ENCODE measurements at places on chromosomes 7 and 10.

DNA sequence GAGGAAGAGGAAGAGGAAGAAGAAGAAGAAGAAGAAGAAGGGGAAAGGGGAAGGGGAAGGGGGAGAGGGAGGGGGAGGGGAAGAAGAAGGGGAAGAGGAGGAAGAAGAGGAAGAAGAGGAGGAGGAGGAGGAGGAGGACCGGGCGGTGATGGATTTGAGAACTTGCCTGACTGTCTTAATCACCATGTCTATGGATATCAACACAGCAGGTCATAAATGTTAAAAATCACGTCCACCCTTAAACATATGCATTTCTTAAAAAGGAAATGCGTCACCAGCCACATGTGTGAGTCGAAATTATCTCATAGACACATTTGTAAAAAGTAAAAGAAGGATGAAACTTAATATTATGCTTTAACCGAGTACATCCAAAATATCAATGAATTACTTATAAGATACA, 42.1 kb upstream of the INSIG1 start:
- DNase-seq: no peak

DNA sequence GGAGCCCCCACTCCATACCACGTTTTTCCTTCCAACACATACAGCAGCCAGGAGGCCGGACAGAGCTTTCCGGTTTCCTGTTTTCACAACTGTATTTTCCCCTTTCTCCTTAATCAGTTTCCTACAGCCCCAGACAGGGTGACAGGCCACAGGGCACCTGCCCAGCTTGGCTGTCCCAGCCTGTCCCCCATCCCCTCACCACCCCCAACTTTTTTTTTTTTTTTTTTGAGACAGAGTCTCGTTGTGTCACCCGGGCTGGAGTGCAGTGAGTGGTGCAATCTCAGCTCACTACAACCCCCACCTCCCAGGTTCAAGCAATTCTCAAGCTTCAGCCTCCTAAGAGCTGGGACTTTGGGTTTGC, 10.3 kb upstream of the HSPB1 start:
- DNase-seq: no peak

DNA sequence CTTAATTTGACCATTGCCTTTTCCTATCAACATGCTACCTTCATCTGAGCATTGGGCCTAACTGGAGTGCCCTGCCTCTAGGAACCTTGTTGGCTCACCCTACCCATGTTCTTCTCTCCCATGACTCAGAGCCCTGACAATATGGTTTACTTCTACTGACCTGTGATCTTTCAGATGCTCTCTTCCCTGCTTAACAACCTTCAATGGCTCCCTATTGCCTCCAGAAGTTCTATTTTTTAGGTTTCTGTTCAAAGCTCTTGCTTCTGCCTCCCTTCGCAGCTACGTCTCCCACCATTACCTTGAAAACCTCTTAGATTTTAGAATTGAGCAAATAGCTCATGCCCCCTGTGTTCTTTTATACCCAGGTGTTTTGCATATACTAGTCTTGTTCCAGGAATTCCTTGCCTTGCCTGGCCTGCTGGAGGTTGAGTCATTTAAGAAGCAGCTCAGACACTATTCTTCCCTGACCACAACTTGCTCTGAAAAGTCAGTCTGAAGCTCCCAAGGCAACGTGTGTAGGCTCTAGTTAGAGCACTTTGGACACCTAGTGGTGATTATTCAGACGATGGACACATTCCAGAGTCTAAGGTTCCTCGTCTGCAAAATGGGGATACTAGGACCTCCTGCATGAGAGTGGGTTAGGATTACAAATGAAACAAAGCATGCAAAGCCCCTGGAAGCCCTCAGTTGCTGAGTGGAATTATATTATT, 64.4 kb upstream of the EMX2 start:
- peak; percentile 82 for DNase-seq

DNA sequence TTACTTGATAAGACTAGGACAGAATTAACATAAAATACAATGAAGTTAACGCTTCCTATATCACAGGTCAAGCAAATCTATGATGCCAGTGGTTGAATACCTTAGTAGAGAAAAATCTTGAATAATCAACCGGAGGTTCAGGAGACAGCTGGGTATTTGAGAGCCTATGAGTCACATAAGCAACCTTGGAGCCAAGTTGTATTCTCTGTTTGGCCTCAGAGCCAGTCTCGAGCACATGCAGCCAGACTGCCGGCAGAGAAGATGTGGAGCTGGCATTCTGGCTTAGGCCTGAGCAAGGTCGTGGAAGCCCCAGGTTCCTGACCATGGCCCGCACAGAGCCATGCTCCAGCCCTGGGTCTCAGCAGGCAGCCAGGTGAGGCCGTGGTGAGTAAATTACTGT, 90.3 kb downstream of the FAM204A start:
- DNase-seq: no peak

- DNase-seq: no peak
These were observed 14.7 kb downstream of the GPR141 start for GRCh38 chr7:37698276-37698675.

DNA sequence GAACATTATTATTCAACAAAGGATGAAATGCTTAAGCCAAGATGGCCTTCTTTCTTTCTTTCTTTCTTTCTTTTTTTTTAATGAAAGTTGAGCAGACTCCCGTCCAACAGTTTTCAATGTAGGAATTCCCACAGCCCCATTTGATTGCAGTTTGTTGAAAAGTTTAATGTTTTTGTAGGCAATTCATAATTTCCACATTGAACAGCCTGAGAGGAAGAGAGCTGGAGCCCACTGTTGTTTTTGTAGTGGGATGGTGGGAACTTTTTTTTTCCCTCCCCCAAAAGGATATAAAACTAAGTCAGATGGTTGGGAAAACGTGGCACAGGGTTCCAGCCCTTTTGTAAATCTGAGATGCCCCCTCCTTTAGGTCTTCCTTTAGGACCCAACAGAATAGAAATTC, 86.6 kb downstream of the TCF7L2 start:
- DNase-seq: no peak

DNA sequence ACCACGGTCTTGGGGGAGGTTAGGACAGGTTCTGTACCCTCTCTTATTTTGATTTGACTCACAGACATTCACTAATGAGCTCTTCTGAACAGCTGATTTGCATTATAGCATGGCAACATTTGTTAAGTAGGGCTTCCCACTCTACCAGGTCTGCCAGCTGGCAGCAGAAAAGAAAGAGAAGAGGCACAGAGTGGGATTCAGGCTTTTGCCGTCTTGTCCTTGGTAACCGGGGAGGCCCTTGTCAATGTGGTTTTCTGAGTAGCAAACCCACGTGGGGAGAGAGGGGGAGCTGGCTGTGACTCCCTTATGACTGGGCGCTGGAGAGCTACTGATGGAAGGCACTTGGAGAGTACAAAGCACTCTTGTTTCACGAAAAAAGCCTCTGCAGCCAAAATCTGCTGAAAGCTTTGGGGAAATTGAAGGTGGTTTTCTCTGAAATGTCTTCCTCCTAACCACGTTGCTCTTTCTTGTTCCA, 355.3 kb upstream of the GALNT17 start:
- DNase-seq: no peak

GRCh38 chr10:28849821-28850220, 172.5 kb downstream of the BAMBI start:
- no peak for DNase-seq

DNA sequence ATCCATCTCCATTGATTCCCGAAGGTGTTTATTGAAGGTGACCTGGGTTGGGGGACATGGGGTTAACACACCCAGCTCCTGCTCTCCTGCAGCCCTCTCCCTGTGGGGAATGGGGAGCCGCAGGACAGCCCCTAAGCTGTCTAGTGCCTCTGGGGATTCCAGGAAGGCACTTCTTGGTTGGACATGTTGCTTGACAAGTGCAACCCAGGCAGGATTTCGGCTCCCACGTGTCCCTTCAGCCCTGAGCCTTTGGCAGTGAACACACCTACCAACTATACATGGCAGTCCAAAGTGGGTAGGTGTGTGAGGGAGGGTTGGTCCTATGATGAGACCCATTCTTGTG, 43.9 kb downstream of the DOCK1 start:
- DNase-seq: no peak

- DNase-seq: no peak
These were observed 914 bp downstream of the SDHAF3 start for GRCh38 chr7:97118306-97118917.

GRCh38 chr7:157964521-157964920, 623.1 kb downstream of the PTPRN2 start:
- no peak for DNase-seq

All from AG04449 (cell line).